ENCODE measurements at places on chromosomes 12 and 14.
A peak's percentile ranks its signal among the peaks of the same experiment; 100 is the strongest.

- no peak overlapping the region for H3K27ac ChIP-seq
- H3K27me3 ChIP-seq = no peaks in the 10 kb centered on the region
- no peak overlapping the region for H3K4me3 ChIP-seq
- H3K36me3 ChIP-seq = no peaks in the 10 kb centered on the region
Observed at GRCh38 chr12:51508285-51508684, 82.7 kb upstream of the SCN8A start.

DNA sequence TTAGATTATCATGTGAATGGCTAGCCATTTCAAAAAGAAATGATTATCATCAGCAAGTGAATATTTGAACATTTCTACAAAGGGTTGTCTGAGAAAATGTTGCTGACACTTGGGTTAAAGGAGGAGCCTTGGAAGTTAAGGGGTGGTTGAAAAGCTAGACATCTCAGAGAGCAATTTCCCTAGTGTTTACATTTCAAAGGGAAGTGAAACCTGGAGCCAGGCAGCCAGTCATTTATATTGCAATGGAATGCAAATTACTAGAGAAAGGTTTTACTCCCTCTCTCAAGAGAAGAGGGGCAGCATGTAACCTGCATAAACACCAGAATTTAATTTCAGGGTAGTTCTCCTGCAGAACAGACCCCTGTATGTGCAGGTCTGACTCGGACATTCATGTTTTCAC lies 279.0 kb downstream of the SLC16A7 start:
- no peaks in the 10 kb centered on the region for H3K27me3 ChIP-seq
- H3K4me3 ChIP-seq = no peak overlapping the region
- no peak for DNase-seq
- no peaks in the 10 kb centered on the region for H3K36me3 ChIP-seq
- H3K4me1 ChIP-seq = no peaks in the 10 kb centered on the region

DNA sequence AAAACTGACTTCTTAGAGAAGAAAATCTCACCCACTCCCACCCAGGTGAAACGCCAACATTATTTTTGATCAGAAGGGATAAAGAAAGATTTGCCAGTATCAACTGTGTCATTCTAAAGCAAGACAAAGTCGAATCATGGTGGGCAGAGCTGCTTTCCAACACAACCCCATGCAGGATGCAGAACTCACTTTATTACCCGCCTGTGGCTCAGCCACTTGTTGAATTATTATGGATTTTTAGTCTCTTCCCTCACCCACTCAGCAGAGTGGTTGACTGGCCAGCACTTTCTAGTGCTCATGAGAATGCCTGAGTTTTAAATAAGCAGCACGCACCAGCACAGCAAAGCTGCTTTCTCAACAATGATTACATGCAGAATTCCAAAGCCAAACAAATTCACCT lies 32.1 kb downstream of the CRACR2A start:
- H3K27me3 ChIP-seq = no peaks in the 10 kb centered on the region
- DNase-seq = no peak

- no peaks in the 10 kb centered on the region for H3K27me3 ChIP-seq
- no peaks in the 10 kb centered on the region for H3K4me1 ChIP-seq
- DNase-seq = no peak
Observed at GRCh38 chr14:53871951-53872350, 84.7 kb downstream of the BMP4 start.

GRCh38 chr12:45122768-45123380 lies 72.0 kb upstream of the DBX2 start:
- no peak overlapping the region for H3K4me3 ChIP-seq
- H3K27me3 ChIP-seq = no peaks in the 10 kb centered on the region
- H3K36me3 ChIP-seq = no peaks in the 10 kb centered on the region

DNA sequence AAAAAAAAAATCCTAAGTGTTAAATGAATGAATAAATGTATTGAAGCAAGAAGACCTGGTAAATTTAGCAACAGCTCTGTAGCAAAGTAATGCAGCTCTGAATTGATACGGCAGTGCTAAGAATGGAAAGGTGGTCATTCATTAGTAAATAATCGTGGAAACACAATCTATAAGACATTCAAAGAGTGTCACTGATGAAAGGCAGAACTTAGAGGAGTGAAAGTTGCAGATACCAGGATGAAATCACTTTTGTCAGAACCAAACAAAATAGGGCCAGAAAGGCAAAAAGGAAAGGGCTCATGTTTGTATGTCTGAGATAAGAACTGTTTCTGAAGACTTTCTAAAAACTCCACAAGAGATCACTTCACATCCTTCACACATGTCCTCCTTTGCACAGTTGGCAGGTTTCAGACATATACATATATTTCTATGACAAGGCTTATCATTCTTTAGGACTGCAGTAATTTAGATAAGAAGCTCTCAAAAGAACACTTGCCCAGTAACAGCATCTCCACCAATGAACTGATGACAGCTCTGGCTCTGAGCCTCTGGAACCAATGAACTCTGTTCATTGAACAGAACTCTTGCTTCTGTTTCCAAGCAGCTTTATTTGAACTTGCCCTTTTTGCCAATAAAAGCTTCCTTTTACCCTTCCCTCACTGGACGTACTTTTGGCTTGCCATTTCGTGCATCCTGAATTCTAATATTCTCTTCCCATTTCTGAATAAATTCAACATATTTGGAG lies 4.2 kb upstream of the LRR1 start:
- H3K27me3 ChIP-seq = no peaks in the 10 kb centered on the region
- no peak overlapping the region for H3K4me3 ChIP-seq
- H3K27ac ChIP-seq = no peak overlapping the region
- H3K4me1 ChIP-seq = peaks cover 4% of the 10 kb centered on the region
- no peaks in the 10 kb centered on the region for H3K36me3 ChIP-seq
- DNase-seq = no peak

- H3K27me3 ChIP-seq = no peaks in the 10 kb centered on the region
- no peak overlapping the region for H3K4me3 ChIP-seq
- H3K36me3 ChIP-seq = peaks cover 4% of the 10 kb centered on the region
- H3K4me1 ChIP-seq = peaks cover 8% of the 10 kb centered on the region
- no peak for DNase-seq
Observed at GRCh38 chr14:69643430-69644200, 32.2 kb downstream of the SUSD6 start.

DNA sequence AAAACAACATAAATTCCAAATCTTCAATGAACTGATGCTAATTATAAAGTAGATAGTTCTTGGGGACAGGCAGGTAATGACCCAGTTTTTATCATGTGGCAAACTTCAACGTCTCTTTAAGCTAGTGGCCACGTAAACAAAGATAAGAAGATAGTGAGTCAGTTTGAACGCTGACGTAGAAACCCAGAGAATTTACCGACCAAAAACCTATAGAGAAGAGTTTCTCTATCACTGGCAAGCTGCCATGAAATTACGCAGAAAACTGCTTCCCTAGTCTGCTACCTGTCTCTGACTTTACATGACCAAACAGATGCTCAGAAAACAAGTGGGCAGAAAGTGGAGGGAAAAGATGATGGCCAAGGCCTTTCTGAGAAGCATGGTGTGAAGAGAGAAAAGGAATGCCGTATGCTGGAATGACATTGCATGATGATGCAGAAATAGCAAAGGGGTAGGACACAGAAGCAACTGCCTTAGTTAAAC lies 136.3 kb downstream of the ITPR2 start:
- no peak for DNase-seq
- no peak overlapping the region for H3K4me3 ChIP-seq
- H3K4me1 ChIP-seq = no peaks in the 10 kb centered on the region
- H3K27me3 ChIP-seq = no peaks in the 10 kb centered on the region
- H3K36me3 ChIP-seq = no peaks in the 10 kb centered on the region

- no peaks in the 10 kb centered on the region for H3K36me3 ChIP-seq
- no peak for DNase-seq
- H3K27me3 ChIP-seq = no peaks in the 10 kb centered on the region
- no peak overlapping the region for H3K27ac ChIP-seq
- H3K4me1 ChIP-seq = no peaks in the 10 kb centered on the region
- no peak overlapping the region for H3K4me3 ChIP-seq
Observed at GRCh38 chr14:76022991-76023390, 37.4 kb downstream of the IFT43 start.

GRCh38 chr12:55972911-55973598 lies 823 bp upstream of the RAB5B start:
- H3K36me3 ChIP-seq = no peaks in the 10 kb centered on the region
- peak overlapping the region; percentile 70 for H3K27ac ChIP-seq
- no peaks in the 10 kb centered on the region for H3K27me3 ChIP-seq
- peaks cover 18% of the 10 kb centered on the region for H3K4me1 ChIP-seq

DNA sequence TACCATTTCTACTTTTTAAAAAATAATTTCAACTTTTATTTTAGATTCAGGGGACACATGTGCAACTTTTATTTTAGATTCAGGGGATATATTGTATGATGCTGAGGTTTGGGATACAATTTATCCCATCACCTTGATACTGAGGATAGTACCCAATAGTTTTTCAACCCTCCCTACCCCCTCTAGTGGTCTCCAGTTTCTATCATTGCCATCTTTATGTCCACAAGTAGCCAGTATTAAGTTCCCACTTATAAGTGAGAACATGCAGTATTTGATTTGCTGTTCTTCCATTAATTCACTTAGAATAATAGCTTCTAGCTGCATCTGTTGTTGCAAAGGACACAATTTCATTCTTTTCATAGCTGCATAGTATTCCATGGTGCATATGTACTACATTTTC lies 162.5 kb downstream of the ANKS1B start:
- H3K27me3 ChIP-seq = no peaks in the 10 kb centered on the region
- no peaks in the 10 kb centered on the region for H3K36me3 ChIP-seq
- H3K27ac ChIP-seq = no peak overlapping the region
- DNase-seq = no peak
- no peak overlapping the region for H3K4me3 ChIP-seq
- no peaks in the 10 kb centered on the region for H3K4me1 ChIP-seq

GRCh38 chr12:23108957-23109356 lies 484.0 kb downstream of the ETNK1 start:
- H3K36me3 ChIP-seq = no peaks in the 10 kb centered on the region
- H3K4me1 ChIP-seq = no peaks in the 10 kb centered on the region
- H3K27ac ChIP-seq = no peak overlapping the region
- DNase-seq = no peak
- H3K4me3 ChIP-seq = no peak overlapping the region
- H3K27me3 ChIP-seq = no peaks in the 10 kb centered on the region

DNA sequence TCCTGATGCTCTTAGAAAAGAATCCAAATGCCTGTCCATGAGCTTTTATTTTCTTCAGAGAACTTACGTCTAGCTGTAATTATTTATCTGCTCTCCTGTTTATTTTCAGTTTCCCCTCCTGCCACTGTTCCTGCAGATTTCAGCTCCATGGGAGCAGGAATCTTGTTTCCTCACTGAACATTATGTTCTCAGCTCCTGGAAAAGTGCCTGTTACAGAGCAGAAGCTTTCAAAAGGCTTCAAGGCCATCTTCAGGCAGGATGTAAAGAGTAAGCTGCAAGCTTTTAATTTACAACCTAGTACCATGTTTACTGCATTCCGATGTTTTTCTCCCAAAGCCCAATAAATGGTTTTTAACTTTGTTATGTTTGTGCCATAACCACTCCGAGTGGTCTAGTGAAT lies 98.4 kb upstream of the BTG1 start:
- DNase-seq = no peak
- H3K27ac ChIP-seq = no peak overlapping the region
- H3K27me3 ChIP-seq = no peaks in the 10 kb centered on the region
- H3K4me1 ChIP-seq = no peaks in the 10 kb centered on the region
- H3K36me3 ChIP-seq = no peaks in the 10 kb centered on the region
